ENCODE measurements at places on chromosomes 7 and 10. TPM values are rescaled to one million over a fixed set of nuclear protein-coding genes. Genes with fewer than 3 reads are reported as not detected.

- no peak for DNase-seq
These were observed 545.0 kb downstream of the NRG3 start for GRCh38 chr10:82420001-82420400.

GRCh38 chr7:25930492-25931048 is 221.4 kb upstream of the NFE2L3 start:
- DNase-seq = no peak

- DNase-seq = no peak
These were observed 48.3 kb upstream of the STEAP4 start for GRCh38 chr7:88355011-88355410.

GRCh38 chr10:26622891-26623290 is 74.6 kb upstream of the PDSS1 start:
- DNase-seq = no peak

- no peak for DNase-seq
These were observed 16.4 kb upstream of the STEAP2 start for GRCh38 chr7:90194911-90195809.

GRCh38 chr7:118183428-118183785 is 557 bp upstream of the LSM8 start:
- DNase-seq = no peak

DNA sequence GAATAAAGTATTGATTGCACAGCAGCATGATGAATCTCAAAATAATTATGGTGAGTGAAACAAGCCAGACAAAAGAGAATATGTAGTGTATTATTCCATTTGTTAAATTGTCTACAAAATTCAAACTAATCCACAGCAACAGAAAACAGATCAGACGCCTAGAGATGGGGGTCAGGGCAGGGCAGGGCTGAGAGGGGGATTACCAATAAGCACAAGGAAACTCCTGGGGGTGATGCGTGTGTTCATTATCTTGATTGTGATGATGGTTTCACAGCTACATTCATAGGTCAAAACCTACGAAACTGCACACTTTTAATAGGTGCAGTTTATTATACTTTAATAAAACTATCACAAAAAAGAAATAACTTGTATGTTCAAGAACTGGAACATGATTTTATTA is 132.7 kb upstream of the CDK6 start:
- DNase-seq = no peak

DNA sequence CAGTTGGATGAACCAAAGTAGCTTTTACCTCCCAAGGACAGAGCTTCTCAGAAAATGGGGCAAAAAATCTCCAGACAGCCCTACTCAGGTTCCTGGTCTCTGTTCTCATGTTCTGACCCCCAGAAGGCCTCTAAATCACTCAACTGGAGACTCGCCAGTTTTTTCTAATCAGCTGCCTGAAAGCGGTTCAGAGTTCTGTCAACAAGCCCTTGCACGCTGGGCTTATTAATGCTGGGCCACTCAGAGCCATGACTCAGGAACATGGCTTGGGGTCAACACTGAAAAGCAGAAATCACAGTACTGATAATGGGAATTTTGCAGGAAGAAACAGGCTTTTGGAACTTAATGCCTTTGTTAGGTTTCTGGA is 15.3 kb downstream of the ECHDC3 start:
- no peak for DNase-seq

DNA sequence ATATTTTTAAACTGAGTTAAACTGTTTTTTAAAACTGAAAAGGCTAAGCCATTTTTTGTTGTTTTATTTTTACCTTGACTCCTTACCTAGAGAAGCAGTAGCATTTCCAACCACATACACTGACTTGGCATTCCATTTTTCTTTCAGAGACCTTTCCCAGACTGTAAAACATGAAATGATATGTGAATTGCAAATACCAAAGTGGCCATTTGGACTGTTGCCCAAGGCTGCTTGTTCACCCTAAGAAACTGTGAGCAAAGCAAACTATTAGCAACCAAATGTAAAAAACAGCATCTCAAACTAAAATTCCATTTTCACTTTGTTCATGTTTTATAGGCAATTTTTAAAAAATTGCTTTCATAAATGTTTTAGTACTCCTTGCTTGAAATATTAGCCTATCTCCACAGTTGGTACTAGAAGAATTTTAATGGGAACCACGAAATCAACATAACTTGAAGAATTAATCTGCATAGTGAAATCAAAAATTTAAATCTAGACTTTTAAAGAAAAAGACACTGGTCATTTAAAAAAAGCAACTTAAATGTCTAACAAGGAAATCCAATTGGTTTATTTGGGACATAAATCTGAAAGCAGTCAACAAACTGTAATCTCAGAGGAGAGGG is 10.8 kb downstream of the UROS start:
- DNase-seq = no peak

- no peak for DNase-seq
These were observed 201.4 kb upstream of the SH2B2 start for GRCh38 chr7:102085218-102085772.

Gene SEPTIN14
- total RNA-seq = not detected

Gene CLCN1
- not detected for total RNA-seq

Gene CYP17A1
- 4.1 TPM for total RNA-seq

Gene RPEL1
- not detected for total RNA-seq
